Progenitor cell of endocrine pancreas (in vitro differentiated cells): ENCODE measurements at places on chromosomes 16 and 17. TPM values are rescaled to one million over a fixed set of nuclear protein-coding genes. Genes with fewer than 3 reads are reported as not detected.

GRCh38 chr16:24463196-24463945 lies 76.0 kb upstream of the RBBP6 start:
- H3K27ac ChIP-seq = no peak overlapping the region
- H3K27me3 ChIP-seq = peaks cover 4% of the 10 kb centered on the region
- H3K36me3 ChIP-seq = no peaks in the 10 kb centered on the region
- DNase-seq = no peak
- H3K4me1 ChIP-seq = peaks cover 3% of the 10 kb centered on the region

DNA sequence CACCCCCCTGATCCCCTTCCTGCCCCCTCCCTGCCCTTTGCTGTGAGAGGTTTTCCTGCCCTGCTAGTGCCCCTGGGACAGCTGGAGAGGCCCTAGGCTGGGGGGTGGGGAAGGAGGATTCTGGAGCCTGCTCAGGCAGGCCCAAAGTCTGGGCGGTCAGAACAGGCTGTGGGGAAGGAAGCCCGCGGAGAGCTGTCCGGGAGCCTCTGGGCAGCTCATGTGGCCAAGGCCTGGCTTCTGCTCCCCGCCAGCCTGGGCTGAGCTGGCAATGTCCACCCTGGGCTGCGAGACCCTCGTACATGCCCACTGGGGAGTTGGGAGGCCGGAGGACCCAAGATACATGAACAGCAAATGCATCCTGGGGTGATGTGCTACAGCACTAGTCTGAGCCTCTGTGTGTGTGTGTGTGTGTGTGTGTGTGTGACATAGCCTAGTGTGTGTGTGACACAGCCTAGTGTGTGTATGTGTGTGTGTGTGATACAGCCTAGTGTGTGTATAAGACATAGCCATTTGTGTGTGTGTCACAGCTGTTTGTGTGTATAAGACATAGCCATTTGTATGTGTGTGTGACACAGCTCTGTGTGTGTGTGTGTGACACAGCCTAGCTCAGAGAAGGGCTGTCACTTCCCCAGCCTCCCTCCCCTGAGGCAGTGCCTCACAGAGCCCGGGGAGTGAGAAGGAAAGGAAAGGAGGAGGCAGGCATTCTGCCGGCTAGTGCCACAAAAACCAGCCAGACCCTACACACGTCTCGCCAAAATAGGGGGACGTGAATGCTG lies 201.4 kb upstream of the CIBAR2 start:
- peaks cover 16% of the 10 kb centered on the region for H3K27me3 ChIP-seq
- no peaks in the 10 kb centered on the region for H3K36me3 ChIP-seq
- no peak overlapping the region for H3K4me3 ChIP-seq

DNA sequence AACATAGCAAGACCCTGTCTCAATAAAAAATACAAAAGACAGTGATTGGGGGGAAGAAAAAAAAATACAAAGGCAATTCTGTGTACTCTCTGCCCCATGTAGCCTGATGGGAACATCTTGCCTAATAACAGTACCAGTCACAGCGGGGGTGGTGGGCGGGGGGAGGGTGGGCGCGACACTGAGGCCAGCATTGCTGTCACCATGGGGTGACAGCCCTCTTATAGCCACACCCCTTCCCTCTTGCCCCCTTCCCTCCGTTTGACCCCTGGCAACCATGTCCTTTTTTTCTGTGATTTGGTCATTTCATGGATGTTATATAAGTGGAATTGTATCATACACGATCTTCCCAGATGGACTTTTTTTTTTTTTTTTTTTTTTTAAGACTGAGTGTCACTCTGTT lies 80.9 kb downstream of the DNAH17 start:
- no peak overlapping the region for H3K4me3 ChIP-seq
- DNase-seq = no peak
- H3K36me3 ChIP-seq = no peaks in the 10 kb centered on the region
- H3K27ac ChIP-seq = no peak overlapping the region
- peaks cover 5% of the 10 kb centered on the region for H3K4me1 ChIP-seq

GRCh38 chr16:84863481-84863814 lies 43.7 kb downstream of the CRISPLD2 start:
- H3K27ac ChIP-seq = no peak overlapping the region
- peaks cover 33% of the 10 kb centered on the region for H3K36me3 ChIP-seq
- H3K4me1 ChIP-seq = no peaks in the 10 kb centered on the region
- no peak for DNase-seq
- H3K4me3 ChIP-seq = no peak overlapping the region
- no peaks in the 10 kb centered on the region for H3K27me3 ChIP-seq

DNA sequence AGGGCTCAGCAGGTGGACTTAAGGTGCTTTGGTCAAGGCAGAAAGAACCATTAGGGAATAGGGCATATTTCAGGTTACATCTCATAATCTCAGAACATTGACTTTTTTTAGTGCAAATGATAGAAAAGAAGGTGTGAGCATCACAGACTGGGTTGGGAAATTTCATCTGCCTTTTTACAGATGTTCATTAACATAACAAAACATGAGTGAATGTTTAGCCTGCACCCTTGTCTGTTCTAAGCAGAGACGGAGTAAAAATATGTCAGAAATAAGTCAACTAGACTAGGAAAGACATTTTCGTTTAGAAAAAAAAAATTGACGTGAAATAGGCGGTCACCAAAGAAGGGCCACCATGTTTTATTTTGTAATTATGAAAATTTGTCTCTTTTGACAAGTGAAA lies 127.5 kb upstream of the CDH13 start:
- DNase-seq = no peak
- no peak overlapping the region for H3K27ac ChIP-seq
- H3K36me3 ChIP-seq = no peaks in the 10 kb centered on the region
- peaks cover 5% of the 10 kb centered on the region for H3K4me1 ChIP-seq
- H3K4me3 ChIP-seq = no peak overlapping the region

The CFAP52 gene
- total RNA-seq = 0.19 TPM in 1 of 2 replicates, not detected in the other

The SLC7A6 gene
- total RNA-seq = 11.3 and 11.6 TPM in 2 replicates

GRCh38 chr16:25874196-25874595 lies 182.4 kb downstream of the HS3ST4 start:
- no peak overlapping the region for H3K4me3 ChIP-seq
- no peak overlapping the region for H3K27ac ChIP-seq
- no peaks in the 10 kb centered on the region for H3K36me3 ChIP-seq
- peaks cover 52% of the 10 kb centered on the region for H3K27me3 ChIP-seq
- no peaks in the 10 kb centered on the region for H3K4me1 ChIP-seq

DNA sequence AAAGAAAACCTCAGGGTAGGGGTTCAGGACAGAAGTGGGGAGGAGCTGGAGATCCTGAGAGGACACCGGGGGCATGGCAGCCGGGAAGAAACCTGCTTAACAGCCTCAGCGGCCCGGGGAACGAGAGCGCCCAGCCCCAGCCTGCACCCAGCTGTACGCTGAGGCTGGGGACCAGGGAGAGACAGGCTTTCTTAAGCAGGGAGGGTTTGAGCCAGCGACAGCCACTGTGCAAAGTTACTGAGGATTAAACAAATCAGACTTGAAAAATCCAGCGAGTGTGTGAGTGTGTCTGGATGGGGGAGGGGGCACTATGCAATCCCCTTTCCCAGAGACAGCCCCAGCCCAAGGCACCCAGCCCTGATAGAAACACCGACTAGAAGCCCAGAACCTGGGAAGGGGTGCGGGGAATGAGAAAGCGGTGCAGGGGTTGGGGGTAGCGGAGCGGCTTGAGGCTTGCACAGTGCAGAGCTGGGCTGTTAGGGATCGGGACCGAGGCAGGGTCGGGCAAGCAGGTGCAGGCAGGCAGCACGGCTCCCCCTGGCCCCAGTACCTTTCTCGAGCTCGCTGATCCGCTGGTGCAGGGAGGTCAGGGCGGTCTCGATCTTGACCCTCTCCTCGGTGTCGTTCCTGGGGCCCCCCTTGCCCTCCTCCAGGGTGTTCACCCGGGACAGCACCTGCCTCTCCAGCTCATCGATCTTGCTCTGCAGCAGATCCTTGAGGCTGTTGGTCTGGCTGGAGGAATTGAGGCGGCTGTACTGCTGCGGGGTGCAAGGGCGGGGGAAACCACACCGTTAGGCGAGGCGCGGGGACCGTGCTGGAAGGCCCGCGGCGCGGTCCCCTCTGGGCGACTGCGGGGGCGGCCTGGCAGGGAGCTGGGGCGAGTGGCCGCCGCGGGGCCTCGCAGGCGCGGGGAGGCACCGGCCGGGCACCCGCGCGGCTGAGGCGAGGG lies 1.2 kb downstream of the NPTX1 start:
- H3K4me3 ChIP-seq = peak overlapping the region; percentile 27
- H3K36me3 ChIP-seq = no peaks in the 10 kb centered on the region
- H3K4me1 ChIP-seq = peaks cover 6% of the 10 kb centered on the region
- no peak overlapping the region for H3K27ac ChIP-seq
- no peak for DNase-seq
- H3K27me3 ChIP-seq = peaks cover 71% of the 10 kb centered on the region

The ACLY gene
- 186 and 188 TPM in 2 replicates for total RNA-seq

The NTN1 gene
- 3.3 and 4.4 TPM in 2 replicates for total RNA-seq

DNA sequence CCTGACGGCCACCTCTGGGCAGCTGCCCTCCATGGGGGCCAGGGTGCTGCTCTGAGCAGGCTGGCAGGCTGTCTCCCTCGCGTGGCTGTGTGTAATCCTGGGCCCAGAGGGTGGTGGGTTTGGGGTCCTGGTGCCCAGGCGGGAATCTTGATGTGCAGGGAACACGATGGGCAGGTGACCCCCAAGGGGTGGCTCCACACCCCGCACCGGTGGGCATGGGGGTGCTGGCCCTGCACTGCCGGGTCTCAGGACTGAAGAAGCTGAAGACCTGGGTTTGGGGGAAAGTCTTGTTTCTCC lies 8.6 kb downstream of the CHMP6 start:
- peaks cover 3% of the 10 kb centered on the region for H3K4me1 ChIP-seq
- H3K36me3 ChIP-seq = peaks cover 7% of the 10 kb centered on the region
- no peak overlapping the region for H3K4me3 ChIP-seq

DNA sequence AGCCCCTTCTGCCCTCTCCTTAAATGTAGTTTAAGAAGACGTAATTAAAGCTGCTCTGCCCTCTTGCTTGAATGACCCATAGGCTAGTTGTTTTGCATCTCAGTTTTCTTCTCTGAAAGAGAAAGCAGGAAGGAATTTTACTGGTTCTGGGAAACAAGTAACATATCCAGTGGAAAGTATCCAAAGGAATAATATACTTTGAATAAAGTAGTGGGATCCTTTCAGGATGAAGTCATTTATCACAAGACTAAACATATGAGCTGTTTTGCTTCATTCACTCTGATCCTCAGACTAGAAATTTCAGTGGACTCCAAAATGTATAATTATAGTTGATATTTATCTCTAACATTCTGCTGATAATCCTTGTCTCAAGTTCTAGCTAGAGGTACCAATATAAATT lies 1297.6 kb upstream of the GOT2 start:
- H3K4me3 ChIP-seq = no peak overlapping the region
- no peaks in the 10 kb centered on the region for H3K36me3 ChIP-seq
- no peak for DNase-seq
- no peaks in the 10 kb centered on the region for H3K4me1 ChIP-seq
- no peak overlapping the region for H3K27ac ChIP-seq

- DNase-seq = no peak
- H3K36me3 ChIP-seq = no peaks in the 10 kb centered on the region
- no peak overlapping the region for H3K27ac ChIP-seq
Observed at GRCh38 chr17:31917065-31917529, 15.6 kb upstream of the UTP6 start.

- no peak overlapping the region for H3K27ac ChIP-seq
- peaks cover 48% of the 10 kb centered on the region for H3K27me3 ChIP-seq
- H3K36me3 ChIP-seq = no peaks in the 10 kb centered on the region
Observed at GRCh38 chr17:70171159-70171558, 1.8 kb downstream of the KCNJ2 start.

GRCh38 chr16:1132431-1132830 lies 20.5 kb upstream of the CACNA1H start:
- DNase-seq = no peak
- H3K4me1 ChIP-seq = peaks cover 27% of the 10 kb centered on the region
- no peaks in the 10 kb centered on the region for H3K27me3 ChIP-seq
- H3K27ac ChIP-seq = peak overlapping the region; percentile 71
